Femur (tissue), 1 donor: ENCODE measurements at places on chromosomes 16 and 17.

- no peak for DNase-seq
These were observed 31.3 kb downstream of the ASIC2 start for GRCh38 chr17:33261820-33262219.

GRCh38 chr17:35731239-35731916 is at the start of gene RASL10B:
Gene RASL10B (plus strand): TSS chr17:35731639. CDS start chr17:35735185, 3,546 bp downstream.
- DNase-seq = peak; percentile 60

DNA sequence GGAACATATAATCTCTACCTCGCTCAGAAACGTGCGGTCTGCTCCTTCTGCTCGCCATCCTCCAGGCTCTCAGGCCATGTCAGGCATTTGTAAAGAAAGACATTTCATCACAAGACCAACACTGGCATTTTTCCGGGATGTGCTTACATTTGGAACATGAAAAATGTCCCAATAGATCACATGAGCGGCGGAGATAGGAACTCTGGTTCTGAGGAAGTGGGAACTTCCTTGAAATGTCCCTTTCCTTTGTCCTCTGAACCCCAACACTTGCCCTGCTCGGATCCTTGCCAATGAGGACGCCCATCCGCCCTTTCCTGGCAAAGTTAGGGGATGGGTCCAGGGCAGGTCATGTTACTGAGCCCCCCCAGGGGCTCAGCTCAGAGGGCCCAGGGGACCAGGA is 130.5 kb downstream of the MAF start:
- no peak for DNase-seq

DNA sequence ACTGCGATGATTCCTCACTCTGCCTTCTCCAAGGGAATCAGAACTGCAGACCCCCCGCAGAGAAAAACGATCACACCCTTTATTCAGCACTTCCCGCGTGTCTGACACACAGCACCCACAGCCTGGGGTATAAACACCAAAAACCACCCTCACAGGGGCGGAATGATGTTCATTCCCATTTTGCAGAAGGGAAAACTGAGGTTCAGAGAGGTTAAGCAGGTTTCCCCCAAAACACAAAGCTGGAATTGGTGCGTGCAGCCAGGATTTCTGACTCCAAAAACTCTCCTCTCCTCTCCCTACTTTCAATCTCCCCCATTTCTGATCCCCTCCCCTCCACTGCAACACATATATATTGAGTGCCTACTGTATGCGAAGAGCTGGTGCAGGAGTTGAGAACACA is 55.8 kb downstream of the XYLT1 start:
- DNase-seq = no peak

DNA sequence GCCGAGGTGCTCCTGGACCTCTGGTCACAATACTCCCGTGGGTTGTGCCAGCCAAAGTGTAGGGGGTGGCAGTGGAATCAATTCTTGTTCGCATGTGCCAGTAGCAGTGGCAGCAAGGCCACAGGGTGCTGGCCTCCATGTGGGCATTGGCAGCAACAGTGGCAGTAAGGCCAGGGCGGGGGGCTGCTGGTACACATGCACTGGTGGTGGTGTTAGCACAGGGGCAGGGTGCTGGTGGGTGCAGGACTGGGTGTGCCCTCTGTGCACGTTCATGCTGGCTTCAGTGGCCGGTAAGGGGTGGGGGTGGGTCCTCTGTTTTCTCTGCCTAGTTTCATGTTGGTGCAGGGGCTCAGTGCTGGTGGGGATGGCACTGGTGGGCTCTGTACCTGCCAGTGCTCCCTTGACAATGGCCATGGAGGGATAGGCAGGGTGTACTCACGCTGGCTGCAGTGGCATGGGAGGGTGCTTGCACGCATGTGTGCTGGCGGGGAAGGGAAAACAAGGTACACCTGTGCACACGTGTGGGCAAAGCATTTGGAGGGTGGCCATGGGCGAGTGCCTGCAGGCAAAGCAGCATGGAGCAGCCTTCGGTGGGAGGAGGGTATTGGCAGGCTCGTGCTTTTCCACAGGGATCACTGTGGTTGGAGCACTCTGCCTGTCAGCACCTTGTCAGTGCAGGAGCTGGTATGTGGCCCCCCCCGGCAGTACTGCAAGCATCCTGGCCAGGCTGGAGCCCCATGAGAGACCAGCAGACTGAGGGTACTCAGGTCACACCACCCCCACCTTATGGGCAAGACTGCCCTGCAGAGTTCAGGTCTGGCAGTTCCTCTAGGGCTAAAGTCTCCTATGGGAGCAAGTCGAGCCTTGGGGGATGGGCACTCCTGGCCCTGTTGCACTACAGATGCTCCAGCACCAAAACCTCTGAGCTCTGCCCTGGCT is 35.8 kb downstream of the NF1 start:
- peak; percentile 11 for DNase-seq

DNA sequence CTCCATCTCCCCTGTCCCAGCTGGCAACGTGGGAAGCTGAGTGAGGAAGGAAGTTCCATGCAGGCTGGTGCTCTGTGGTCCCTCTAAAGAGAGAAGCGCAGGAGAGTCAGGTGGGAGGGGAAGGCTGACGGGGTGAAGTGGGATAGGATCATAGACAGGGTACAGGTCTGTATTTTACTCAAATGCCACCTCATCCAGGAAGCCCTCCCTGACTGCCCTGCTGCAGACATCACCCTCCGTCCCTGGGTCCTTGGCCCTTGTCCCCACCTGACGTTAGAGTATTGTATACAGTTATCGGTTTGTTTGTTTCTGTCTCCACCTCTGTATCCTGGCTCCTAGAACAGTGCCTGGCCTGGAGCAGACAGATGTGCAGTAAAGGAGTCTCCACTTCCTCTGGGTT is 11.7 kb downstream of the CANT1 start:
- no peak for DNase-seq

GRCh38 chr17:18217412-18218015 is 7.9 kb upstream of the LLGL1 start:
- DNase-seq = peak; percentile 81

GRCh38 chr16:89697161-89697615 is 4.3 kb downstream of the SPATA2L start:
- DNase-seq = peak; percentile 74

DNA sequence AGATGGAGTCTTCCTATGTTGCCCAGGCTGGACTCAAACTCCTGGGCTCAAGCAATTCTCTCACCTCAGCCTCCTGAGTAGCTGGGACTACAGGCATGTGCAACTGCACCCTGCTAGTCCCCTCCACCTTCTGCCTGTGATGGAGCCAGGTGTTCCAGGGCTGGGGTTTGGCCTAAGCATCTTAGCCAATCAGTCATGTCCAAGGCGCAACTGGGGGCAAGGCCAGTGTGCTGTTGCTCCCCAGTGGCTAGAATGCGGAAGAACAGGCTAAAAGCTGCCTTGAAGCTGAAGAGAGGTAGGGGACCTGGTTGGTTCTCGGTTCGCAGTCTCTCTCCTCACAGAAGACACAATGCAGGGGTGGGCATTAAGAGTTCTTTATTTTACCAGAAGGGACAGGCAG is 18.6 kb downstream of the FLOT2 start:
- DNase-seq = no peak

GRCh38 chr16:67474551-67475455 is 6.2 kb downstream of the ATP6V0D1 start:
- DNase-seq = no peak

- no peak for DNase-seq
These were observed 42.2 kb downstream of the ATP2C2 start for GRCh38 chr16:84410361-84411138.

DNA sequence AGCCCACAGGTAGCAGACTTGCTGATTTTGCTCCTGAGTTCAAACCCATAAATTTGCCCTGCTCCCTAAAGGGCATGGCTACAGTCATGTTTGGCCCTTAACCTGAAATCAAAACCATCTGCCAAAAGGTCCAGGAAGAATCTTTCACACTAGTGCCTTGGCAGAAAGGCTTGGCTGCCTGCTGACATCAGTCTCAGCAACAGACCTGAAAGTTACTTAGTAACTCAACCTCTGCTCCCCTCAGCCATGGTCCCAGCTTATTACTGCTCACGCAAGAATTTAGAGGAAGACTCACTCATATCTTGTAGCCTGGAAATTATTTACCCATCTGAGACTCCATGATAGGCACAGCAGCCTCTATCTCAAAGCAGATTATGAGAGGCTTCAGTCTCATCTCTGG is 98.0 kb upstream of the KIF2B start:
- no peak for DNase-seq

DNA sequence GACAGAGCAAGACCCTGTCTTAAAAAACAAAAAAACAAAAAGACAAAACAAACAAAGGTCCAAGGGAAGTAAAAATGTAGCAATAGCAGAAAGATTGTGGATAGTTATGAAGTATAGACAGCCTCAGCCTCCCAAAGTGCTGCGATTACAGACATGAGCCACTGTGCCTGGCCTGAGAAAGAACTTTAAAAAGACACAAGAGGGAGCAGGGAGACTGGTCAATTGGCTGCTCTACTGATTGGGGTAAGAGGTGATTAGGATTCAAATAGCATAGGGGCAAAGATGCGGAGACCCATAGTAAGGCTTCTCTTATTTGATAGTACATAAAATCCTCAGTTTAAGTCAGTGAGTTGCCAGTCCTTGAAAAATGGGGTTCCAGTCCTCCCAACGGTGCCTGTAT is 518.2 kb upstream of the GOT2 start:
- DNase-seq = no peak

DNA sequence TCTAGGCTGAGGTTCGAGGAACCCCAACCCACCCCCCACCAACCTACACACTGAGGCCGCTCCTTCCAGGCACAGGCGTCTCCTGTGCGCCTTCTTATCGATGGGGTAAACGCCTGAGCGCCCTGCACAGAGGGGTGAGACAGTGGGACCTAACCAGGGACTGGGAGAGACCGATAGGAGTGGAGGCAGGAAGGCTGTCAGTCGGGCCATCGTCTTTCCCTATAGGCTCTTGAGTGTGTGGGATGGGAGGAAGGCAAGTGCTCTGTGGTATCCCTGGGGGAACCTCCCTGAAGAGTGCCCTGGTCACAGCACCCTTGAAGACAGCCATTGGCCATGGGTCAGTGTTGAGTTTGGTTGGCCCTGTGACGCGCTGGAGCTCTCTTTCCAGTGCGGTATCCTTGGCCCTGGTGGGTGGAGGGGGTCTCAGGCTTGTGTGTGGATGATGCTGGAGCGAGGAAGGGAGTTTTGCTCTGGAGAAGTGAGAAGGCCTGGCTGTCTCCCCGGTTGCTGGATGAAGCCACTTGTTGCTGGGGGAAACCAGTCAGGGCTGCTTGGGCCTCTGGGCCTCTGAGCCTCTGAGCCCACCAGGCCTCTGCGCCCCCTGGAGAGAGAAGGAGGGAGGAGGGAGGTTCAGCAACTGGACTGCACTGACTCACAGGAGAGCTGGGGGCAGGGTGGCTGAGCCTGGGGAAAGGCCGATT is 1.7 kb downstream of the GPRC5C start:
- peak; percentile 59 for DNase-seq

DNA sequence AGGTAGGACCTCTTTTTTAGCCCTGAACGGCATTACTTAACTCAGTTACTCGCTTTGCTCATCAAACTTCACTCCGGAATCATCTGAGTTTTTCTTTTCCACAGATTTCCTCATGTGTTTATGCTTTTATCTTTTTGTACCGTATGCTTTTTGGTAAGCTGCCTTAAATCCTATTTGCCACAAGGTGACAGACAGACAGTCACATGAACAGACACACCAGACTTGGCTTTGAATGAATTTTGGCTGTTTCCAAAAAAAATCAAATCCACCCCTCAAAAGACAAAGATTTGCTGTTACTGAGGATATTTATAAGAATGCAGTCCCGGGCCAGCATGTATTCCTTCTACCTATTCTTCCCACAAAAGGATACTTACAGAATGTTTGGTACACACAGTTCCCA is 10.9 kb downstream of the GAS7 start:
- DNase-seq = no peak

DNA sequence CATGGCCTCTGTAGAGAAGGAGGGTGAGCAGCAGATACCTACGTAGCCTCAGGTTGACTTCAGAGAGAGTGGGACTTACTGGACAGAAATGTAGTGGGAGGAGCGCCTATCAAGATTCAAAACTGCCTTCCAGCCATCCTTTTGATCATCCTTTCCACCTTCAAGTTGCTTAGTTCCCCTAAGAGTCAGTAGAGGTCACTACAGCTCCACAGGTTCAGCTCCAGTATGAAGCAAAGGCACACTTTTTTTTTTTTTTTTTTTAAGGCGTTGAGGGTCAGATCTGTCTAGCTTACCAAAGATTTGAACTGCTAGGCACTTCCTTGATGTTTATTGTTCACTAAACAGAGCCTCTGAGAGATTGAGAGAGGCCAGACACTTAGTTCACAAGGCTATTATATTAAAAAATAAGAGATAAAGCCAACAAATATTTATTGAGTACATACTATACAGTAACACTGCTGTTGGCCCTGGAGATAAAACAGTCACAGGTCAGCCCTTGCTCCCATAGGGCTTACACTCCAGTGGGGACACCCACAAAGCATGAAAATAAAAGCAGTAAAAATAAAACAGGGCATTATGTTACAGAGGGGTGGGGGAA is 3.1 kb downstream of the RNF227 start:
- DNase-seq = no peak

DNA sequence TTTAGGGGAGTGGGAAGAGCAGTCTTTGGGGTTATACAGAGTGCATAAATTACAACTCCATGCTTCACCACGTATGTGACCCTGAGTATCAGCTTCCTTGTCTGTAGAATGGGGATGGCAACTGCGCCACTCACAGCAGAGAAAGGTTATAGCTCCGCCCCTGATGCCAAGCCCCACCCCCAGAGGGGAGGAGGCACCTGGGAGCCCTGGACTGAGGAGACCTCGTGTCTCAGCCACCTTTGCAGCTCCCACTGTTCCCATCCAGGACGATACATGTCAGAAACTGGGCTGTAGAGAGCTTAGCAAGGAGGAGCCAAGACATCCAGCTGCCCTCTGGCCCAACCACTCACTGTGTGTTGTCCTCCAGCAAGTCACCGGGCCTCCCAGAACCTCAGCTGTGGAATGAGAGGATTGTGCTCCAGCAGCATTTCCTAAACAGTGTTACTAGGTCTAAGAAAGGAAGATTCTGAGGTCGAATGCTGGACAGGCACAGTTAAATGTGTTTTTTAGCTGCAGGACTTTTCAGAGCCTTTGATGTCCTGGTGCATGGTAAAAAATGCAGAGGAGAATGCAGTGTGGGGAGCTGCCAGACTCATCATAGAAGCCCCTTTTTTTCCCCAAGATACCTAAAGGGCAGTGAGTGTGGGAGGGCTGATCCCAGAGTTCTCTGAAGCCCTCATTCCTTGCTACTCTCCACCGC is 49.4 kb downstream of the BEAN1 start:
- peak; percentile 11 for DNase-seq

- no peak for DNase-seq
These were observed 154.8 kb upstream of the HSBP1 start for GRCh38 chr16:83652943-83653342.
